ENCODE measurements at places on chromosomes 3 and 15. TPM values are rescaled to one million over a fixed set of nuclear protein-coding genes. Genes with fewer than 3 reads are reported as not detected.

Gene TMEM42
- 11.9 TPM for total RNA-seq

GRCh38 chr3:151415289-151415688 lies 30.7 kb upstream of the P2RY12 start:
- no peak for DNase-seq

- no peak for DNase-seq
These were observed 208.7 kb upstream of the CDIN1 start for GRCh38 chr15:36370731-36371112.

DNA sequence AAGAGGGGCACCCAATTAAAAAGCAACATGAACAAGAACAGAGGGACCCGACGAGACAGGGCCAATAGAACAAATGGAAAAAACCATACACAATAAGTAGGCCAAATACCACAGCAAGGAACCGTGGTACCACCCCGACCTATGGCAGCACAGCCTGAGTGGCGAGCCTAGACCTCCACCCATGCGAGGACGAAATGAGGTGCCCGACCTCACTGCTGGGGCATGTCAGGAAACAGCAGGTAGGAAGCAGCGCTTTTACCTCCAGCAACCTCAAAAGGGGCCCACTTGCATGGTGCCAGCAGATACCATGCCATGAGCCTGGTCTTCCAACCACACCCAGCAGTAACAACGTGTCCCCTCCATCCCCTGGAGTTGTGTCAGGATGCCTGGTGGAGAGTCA lies 77.9 kb downstream of the PCSK6 start:
- no peak for DNase-seq

DNA sequence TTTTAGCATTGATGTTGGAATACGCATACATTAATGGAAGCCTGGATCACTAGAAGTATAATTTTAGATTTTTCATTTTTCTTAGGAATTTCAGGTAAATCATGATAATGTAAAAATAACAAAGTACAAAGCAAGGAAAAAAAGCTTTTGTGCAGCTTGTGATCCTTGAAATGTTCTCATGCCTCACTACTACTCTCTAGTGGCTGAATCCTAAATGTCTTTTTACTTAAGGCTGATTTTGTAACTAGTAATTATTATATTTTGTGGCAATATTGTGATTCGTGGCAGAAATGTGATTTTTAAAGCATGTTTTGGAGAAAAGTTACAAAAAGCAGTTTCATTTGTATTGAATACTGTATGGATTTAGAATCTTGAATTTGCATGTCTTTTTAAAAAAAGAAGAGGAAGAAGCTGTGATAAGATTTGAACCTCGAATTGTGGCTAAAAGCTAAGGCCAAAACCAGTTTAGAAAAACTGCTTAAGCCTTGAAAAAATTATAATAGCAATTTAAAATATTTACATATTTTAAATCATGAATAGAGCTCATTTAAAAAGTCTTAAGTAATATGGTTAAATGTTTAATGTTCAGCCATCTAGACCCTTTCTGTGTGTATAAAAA lies 39.0 kb downstream of the U2SURP start:
- no peak for DNase-seq

- DNase-seq: peak; percentile 15
These were observed 555.2 kb downstream of the MAGI1 start for GRCh38 chr3:65483480-65483879.

All from ovary (tissue), 10 donors.